ENCODE measurements at places on chromosomes 7 and 10.

DNA sequence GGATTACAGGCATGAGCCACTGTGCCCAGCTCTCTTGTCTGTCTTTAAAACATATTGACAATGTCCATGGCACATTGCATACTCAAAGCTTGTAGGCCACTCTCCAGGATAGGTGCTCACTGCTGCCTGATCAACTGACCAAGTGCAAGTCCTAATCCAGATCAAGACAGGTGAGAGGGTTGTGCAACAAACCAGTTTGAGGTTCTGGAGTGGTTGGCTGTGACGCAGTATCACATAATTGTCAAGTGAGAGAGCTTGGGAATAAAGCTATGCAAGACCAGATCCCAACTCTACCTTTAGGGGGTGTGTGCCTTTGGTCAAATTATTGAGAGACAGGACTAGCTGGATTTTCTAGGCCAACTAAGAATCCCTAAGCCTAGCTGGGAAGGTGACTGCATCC is 43.0 kb upstream of the OPN4 start:
- DNase-seq: no peak

DNA sequence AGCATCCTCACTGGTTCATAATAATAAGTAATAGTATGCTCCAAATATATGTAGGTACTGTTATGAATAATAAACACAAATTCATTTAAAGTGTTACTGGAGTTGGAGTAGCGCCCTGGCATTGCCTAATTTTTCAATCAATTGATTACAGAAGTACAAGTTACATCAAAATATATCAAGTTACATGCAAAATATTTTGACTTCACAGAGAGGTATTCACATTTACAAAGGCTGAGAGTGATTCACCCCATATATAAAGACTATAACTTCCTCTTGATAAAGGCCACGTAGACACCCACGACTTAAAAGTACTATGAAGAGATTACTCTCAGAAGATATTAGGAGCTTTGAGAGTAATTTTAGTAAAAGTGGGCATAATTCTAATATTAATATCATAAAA is 13.6 kb upstream of the COL17A1 start:
- DNase-seq: no peak

GRCh38 chr10:62057850-62058249 is 156.4 kb downstream of the ARID5B start:
- DNase-seq: no peak

DNA sequence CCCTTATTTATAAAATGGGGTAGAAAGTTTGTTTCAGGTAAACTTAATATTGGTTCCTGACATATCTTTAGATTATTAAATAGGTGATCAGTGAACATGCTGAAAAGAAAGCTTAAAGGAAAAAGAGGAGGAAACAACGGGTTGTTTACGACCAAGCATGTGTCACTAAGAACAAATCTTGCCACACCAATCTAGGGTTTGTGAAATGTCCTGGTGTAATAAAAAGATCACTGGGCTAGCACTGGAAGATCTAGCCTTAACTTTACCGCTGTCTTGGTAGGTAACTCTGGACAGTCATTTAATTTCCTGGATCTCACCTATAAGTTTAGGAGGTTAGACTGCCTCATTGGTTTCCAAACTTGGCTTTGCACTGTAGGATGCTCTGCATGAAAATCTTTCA is 19.0 kb downstream of the VPS26A start:
- no peak for DNase-seq

GRCh38 chr7:88140947-88141346 is 78.9 kb downstream of the SRI start:
- DNase-seq: no peak

GRCh38 chr7:824664-825063 is 7.6 kb upstream of the SUN1 start:
- DNase-seq: no peak

GRCh38 chr10:90560331-90560730 is 297.5 kb downstream of the HTR7 start:
- no peak for DNase-seq

DNA sequence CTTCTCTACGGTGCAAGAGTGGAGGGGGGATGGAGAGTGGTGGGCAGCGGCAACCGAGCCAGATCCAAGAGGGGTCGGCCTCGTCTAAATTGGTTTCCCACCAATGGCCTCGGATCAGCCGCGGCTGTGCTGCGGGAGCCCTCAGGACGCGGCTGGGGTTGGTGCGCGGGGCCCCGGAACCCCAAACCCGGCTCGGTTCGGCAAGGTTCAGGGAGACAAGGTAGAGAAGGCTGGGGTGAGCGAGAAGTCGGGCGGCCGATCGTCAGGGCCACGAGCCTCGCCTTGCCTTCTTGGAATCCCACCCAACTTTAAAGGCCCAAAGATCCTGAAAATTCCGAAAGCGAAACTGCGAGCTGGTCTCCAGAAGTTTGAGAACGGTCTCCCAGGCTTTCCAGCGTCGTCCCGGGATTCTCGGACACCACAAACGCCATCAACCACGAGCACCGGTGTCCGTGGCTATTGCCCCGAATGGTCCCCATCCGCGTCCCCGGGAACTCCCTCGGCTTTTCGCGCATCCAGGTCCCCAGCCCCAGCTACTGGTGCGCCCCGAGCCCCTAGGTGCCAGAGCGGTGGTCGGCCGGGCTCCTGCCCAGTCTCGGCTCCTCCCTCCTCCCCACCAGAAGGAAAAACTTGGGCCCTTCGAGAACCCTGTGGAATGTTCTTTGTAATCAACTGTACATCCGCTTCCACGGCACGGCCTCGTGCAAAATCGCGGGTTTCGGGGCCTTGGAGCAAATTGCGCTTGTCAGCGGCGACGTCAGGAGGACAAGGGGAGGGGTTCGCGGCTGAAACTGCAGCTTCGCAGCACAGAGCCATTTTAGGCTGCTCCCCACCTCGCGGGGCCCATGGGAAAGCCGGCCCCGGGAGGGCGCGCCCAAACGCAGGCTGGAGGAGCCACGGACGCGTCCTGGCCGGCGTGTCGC is 3.2 kb downstream of the SFMBT2 start:
- DNase-seq: no peak

GRCh38 chr7:28005847-28006231 is 174.8 kb downstream of the JAZF1 start:
- DNase-seq: no peak
